ENCODE measurements at places on chromosomes 4 and X.

- no peak for DNase-seq
These were observed 6.7 kb downstream of the GAB1 start for GRCh38 chr4:143343276-143343831.

DNA sequence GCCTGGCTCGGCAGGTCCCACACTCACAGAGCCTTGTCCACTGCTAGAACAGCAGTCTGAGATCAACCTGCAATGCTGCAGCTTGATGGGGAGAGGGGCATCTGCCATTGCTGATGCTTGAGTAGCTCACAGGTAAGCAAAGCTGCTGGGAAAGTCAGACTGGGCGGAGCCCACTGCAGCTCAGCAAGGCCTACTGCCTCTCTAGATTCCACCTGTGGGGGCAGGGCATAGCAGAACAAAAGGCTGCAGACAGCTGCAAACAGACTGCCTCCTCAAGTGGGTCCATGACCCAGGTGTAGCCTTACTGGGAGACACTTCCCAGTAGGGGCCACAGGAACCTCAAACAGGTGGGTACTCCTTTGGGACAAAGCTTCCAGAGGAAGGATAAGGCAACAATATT is 110.6 kb upstream of the ADAMTS3 start:
- DNase-seq, result no peak

DNA sequence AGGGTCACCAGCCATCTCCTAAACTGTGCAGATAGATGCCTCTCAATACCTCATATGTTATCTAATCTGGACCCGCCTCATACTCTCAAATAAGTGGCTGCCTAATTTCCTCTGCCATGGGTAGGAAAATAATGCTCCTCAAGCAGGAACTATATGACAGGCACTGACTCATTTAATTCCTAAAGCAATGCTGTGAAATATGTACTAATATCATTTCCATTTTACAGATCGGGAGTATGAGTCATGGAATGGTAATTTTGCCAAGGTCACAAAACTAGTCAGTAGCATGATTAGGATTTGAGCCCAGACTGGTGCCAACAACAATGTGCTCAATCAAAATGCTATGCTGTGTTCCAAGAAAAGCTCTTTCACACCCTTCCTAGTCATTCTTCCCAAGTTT is 3.0 kb upstream of the NXT2 start:
- DNase-seq, result no peak

DNA sequence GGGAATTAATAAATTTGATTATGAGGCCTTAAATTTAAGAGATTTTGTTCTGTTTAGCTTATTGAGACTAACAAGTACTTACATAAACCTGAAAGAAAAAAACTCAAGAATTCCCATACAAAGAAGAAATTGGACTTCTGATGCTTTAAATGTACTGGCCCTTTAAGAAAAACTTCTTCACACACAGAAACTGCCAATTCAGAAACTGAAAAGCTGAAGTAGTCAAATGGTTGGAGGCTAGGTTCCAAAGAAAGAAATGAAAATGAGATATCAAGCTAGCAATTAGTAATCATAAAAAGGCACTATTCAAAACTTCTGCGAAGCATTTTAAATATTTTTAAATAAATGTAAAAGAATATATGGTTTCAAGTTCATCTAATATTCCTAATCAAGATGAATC is 151.3 kb downstream of the THOC2 start:
- DNase-seq, result no peak

GRCh38 chr4:74123065-74123728 is 24.2 kb upstream of the CXCL2 start:
- peak; percentile 15 for DNase-seq

- no peak for DNase-seq
These were observed 28.8 kb downstream of the ATP8A1 start for GRCh38 chr4:42627885-42628646.

GRCh38 chrX:10859353-10859752 is 239.0 kb upstream of the MID1 start:
- DNase-seq, result no peak

DNA sequence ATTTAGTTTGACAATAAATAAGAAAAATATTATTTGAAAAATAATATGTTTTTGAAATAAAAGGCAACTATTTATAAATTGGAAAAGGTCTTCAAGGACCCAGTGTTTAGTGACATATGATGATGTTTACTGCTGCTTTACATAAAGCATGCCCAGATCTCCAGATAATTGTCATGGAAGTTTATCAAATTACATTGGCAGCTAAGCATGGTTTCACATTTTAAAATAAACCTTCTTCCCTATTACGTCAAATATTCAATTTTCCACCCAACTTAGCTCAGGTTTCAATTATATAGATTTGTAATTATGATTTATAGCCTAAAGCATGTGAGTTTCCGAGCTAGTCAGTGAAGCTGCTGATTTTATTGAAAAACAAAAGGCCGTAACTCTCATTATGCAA is 417.2 kb downstream of the CFAP47 start:
- no peak for DNase-seq

- no peak for DNase-seq
These were observed 24.2 kb downstream of the TRO start for GRCh38 chrX:54944816-54945215.

GRCh38 chrX:134600714-134601113 is 57.6 kb downstream of the PLAC1 start:
- no peak for DNase-seq

- no peak for DNase-seq
These were observed 171.0 kb upstream of the ATOH1 start for GRCh38 chr4:93657527-93657926.

GRCh38 chr4:19130866-19131265 is 1109.3 kb upstream of the LCORL start:
- DNase-seq, result no peak

GRCh38 chrX:120260369-120260768 is 9.8 kb downstream of the ZBTB33 start:
- no peak for DNase-seq

DNA sequence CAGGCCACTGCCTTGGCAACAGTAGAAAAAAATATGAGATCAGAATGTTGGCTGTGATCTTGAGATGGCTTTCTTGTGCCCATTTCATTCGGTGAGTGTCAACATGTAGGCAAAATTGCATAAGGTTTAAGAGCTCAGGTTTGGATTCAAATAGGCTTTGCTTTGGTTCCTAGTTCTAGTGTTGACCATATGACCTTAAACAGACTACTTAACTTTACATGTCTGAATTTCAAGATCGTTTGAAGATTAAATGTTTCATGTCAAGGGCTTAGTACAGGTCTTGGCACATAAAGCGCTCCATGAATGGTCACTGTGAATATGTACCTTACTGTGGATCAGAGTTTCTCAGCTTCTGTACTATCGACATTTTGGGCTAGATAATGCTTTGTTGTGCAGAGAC is 204.2 kb downstream of the MGST2 start:
- DNase-seq, result no peak

- DNase-seq, result no peak
These were observed 250.7 kb downstream of the ARAP2 start for GRCh38 chr4:35993606-35994005.

DNA sequence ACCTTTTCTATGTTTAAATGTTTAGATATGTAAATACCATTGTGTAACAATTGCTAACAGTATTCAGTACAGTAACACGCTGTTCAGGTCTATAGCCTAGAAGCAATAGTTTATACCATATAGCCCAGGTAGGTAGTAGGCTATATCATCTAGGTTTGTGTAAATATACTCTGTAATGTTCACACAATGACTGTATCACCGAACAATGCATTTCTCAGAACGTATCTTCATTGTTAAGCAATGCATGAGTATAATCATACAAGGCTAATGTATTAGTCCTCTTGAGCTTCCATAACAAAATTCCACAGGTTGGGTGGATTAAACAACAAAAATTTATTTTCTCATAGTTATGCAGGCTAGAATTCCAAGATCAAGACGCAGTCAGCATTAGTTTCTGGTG is 22.7 kb downstream of the ARMCX4 start:
- no peak for DNase-seq

GRCh38 chr4:119038116-119038841 is 97.4 kb upstream of the MYOZ2 start:
- no peak for DNase-seq

- DNase-seq, result no peak
These were observed 53.4 kb downstream of the HNRNPD start for GRCh38 chr4:82320351-82320750.

DNA sequence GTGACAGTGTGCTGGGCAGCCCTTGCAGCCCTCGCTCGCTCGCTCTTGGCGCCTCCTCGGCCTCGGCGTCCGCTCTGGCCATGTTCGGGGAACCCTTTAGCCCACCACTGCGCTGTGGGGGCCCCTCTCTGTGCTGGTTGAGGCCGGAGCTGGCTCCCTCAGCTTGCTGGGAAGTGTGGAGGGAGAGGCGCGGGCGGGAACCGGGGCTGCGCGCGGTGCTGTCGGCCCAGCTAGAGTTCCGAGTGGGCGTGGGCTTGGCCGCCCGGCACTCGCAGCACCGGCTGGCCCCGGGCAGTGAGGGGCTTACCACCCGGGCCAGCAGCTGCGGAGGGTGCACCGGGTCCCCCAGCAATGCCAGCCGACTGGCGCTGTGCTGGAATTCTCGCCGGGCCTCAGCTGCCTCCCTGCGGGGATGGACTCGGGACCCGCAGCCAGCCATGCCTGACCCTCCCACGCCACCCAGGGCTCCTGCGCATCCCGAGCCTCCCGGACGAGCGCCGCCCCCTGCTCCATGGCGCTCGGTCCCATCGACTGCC is 770.1 kb upstream of the GALNTL6 start:
- DNase-seq, result no peak

- DNase-seq, result no peak
These were observed 82.8 kb upstream of the NKX1-1 start for GRCh38 chr4:1488831-1489638.

GRCh38 chr4:3287271-3287971 is 5.4 kb upstream of the RGS12 start:
- no peak for DNase-seq

DNA sequence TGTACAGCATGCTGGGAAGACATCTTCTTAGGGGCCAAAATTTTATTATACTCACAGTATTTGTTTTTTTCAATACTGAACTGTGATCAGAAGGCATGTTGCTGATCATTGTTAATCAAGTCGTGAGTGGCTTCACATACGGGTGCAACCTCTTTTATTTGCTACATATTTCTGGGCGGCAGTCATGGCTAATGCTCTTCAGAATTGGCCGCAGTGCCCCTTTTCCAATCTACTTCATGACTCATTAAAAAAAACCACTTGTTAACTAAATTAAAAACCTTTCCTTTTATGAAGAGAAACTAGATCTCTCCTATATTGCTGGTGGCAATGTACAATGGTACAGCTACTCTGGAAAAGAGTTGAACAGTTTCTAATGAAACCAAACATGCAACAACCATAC is 101.5 kb upstream of the C1GALT1C1 start:
- no peak for DNase-seq

DNA sequence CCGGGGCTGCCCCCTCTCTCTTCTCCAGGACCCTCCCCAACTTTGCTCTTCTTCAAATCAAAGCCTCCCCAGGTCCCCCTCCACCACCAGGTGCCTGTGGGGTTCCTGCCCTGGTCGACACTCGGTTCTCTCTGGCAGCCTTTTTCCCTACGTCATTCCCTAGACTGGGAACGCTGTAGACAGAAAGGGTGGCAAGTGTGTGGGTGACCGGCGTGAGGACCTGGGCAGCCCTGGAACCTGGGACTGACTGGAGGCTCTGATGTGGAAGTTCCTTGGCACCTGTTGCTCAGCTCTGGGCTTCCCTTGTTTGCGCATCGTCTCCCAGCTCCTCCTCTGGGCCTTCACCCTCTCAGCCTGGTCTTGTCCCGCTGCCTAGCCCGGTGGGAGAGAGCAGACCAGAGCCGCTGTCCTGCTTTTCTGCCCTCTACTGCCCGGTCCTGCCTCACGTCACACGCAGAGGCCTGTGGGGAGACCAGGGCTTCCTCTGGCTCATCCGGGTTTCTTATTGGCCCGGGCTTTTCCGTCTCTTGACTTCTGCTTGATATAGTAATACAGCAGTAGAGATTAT is 1.3 kb downstream of the TACC3 start:
- no peak for DNase-seq

GRCh38 chr4:85086721-85087120 is 120.2 kb upstream of the WDFY3 start:
- DNase-seq, result no peak

- peak; percentile 6 for DNase-seq
These were observed 34.6 kb upstream of the DCAF8L2 start for GRCh38 chrX:27555514-27555913.

- no peak for DNase-seq
These were observed 27.2 kb downstream of the NOP14 start for GRCh38 chr4:2935762-2936743.

DNA sequence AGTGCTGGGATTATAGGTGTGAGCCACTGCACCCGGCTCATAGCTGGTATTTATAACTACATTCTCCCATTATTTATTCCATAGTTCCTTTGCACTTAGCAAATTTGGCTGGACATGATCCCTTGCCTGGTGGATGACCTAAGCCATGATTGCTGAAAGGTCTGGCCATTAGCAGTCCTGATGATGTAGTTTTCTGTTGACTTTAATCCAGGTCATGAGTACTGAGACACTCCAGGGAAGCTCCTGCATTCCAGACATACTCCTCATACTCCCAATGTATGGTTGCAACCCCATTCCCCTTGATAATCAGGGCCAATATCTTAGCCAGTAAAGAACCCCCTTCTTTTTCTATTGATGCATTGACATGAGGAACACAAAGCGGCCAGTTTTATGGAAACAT is 24.4 kb upstream of the MGST2 start:
- peak; percentile 55 for DNase-seq

- DNase-seq, result peak; percentile 17
These were observed 182.7 kb downstream of the ANK2 start for GRCh38 chr4:113232194-113232593.

DNA sequence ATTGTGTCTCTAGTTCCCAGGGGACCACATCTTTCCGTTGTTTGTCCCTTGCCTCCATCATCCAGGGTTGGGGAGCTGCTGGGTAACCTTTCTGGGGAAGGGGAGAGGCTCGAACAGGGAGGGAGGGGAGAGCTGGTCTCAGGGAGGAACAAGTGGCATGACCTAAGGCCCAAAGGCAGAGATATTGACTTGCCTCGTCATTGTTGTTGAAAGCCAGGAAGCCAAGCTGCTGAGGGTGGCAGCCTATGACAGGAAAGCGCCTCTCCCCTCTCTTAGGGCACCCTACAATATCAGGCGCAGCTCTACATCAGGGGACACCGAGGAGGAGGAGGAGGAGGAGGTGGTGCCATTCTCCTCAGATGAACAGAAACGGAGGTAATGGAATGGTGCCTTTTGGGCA is 20.8 kb downstream of the ZNF185 start:
- DNase-seq, result no peak

GRCh38 chr4:39480902-39481695 is 22.2 kb downstream of the LIAS start:
- DNase-seq, result no peak

GRCh38 chr4:64360664-64361398 is 48.4 kb downstream of the TECRL start:
- DNase-seq, result no peak

- DNase-seq, result no peak
These were observed 929.3 kb downstream of the PCDH19 start for GRCh38 chrX:99480728-99481127.

DNA sequence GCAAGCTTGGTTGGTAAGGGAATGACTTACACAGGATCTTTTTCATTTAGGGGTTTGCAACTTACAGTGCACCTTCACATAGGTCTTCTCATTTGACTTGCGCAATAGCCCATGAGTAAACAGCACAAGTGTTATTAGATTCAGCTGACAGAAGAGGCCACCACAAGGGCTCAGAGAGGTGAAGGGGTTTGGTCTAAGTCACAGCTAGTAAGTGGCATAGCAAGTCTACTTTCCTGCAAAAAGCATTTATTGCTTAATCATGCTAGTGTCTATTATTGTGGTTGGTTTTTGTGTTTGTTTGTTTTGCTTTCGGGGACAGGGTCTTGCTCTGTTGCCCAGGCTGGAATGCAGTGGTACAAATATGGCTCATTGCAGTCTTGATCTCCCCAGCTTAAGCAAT is 83.3 kb downstream of the SPRY1 start:
- no peak for DNase-seq
